ENCODE measurements at places on chromosomes 16 and 17. TPM values are rescaled to one million over a fixed set of nuclear protein-coding genes. Genes with fewer than 3 reads are reported as not detected.

CCDC144A gene
- 2.1 TPM for total RNA-seq

SLC4A1 gene
- not detected for total RNA-seq

KRTAP4-4 gene
- total RNA-seq: not detected

MOSMO gene
- total RNA-seq: 9.7 TPM

PRR29 gene
- total RNA-seq: not detected

KRT28 gene
- total RNA-seq: not detected

STH gene
- total RNA-seq: not detected

BCL7C gene
- total RNA-seq: 50.1 TPM

KCTD19 gene
- total RNA-seq: not detected

CENPX gene
- 33.8 TPM for total RNA-seq

WNT9B gene
- total RNA-seq: not detected

SLC12A3 gene
- not detected for total RNA-seq

ACAP1 gene
- total RNA-seq: 4.2 TPM

C1QTNF8 gene
- not detected for total RNA-seq

ZNF23 gene
- total RNA-seq: 8.1 TPM

CCNF gene
- 5.4 TPM for total RNA-seq

CCL4L2 gene
- total RNA-seq: not detected

NDEL1 gene
- 52.6 TPM for total RNA-seq

KRT39 gene
- total RNA-seq: not detected

WWP2 gene
- total RNA-seq: 15.0 TPM

C16orf74 gene
- 157 TPM for total RNA-seq

ABCC11 gene
- 0.26 TPM for total RNA-seq

TEKT5 gene
- 0.53 TPM for total RNA-seq

RPRML gene
- not detected for total RNA-seq

IGFBP4 gene
- 17.3 TPM for total RNA-seq

NSF gene
- total RNA-seq: 21.9 TPM

All from bronchial epithelial cell (primary cell).